H4 (cell line): ENCODE measurements at places on chromosomes 7 and 10. TPM values are rescaled to one million over a fixed set of nuclear protein-coding genes. Genes with fewer than 3 reads are reported as not detected.

- DNase-seq: no peak
Measured at GRCh38 chr7:134472572-134473244, 13.8 kb upstream of the AKR1B1 start.

SFXN2 gene
- total RNA-seq: 2.5 and 3.3 TPM in 2 replicates

GRCh38 chr10:82267465-82267864, 392.5 kb downstream of the NRG3 start:
- no peak for DNase-seq

GRCh38 chr7:133053321-133053891, 28.5 kb downstream of the CHCHD3 start:
- DNase-seq: peak; percentile 78

RASA4B gene
- 0.83 and 2.6 TPM in 2 replicates for total RNA-seq

OR2A1 gene
- not detected in 2 replicates for total RNA-seq

GRCh38 chr7:67777119-67777518, 780.5 kb downstream of the TYW1 start:
- DNase-seq: no peak

C10orf62 gene
- not detected in 2 replicates for total RNA-seq

HSPA12A gene
- 5.4 and 5.5 TPM in 2 replicates for total RNA-seq

ASB10 gene
- total RNA-seq: not detected in 2 replicates

DNA sequence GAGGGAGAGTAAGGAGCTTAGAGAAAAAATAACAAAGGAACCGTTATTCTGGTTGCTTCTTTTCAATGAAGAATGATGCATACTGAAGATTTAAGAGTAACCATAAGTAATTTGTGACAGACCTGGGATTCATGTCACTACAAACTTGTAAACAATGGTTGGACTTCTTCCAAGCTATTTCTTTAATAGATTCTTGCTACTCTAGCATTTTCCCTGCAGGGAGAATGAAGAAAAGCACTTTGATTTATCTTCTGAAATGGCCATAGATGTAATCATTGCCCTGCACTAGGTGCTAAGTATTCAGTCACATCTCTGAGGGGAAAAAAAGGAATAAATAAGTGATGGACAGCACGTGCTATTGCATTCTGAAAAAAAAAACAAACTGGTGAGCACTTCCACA, 606.6 kb upstream of the LRRN3 start:
- no peak for DNase-seq

DNA sequence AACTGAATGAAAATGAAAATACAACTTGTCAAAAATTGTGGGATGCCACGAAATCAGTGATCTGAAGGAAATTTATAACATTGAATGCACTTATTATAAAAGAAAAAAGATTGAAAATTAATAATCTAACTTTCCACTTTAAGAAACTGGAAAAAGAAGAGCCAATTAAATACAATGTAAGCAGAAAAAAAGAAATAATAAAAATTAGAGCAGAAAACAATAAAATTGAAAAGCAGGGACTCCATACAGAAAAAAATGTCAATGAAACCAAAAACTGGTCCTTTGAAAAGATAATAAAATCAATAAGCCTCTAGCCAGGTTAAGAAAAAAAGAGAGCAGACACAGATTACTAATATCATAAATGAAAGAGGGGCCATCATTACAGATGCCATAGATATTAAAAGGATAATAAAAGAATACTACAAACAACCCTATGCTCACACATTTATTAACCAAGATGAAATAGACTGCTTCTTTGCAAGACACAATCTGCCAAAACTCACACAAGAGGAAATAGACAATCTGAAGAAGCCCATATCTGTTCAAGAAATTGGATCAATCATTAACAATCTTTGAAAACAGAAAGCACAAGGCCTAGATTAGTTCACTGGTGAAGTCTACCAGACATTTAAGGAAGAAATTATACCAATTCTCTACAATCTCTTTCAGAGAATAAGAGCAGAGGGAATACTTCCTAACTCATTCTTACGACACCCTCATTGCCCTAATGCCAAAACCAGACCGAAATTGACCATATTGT, 233.8 kb upstream of the NEBL start:
- DNase-seq: no peak
